Brain microvascular endothelial cell (primary cell): ENCODE measurements at places on chromosomes 4 and X.

GRCh38 chr4:85149676-85150075 lies 183.2 kb upstream of the WDFY3 start:
- DNase-seq: peak; percentile 2

DNA sequence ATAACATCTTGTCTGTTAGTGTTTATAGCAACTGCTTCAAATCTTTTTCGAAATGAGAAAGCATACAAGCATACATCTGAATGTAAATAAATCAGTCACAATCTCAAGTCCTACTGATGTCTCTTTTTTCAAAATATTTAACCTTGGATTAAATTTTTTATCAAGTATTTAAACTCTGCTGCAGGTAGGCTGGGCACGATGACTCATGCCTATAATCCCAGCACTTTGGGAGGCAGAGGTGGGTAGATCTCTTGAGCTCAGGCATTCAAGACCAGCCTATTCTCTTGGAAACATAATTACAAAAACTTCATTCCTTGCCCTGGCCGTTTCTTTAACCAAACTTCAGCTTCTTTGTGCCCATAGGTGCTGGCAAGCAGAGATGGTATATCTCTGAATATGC lies 540.3 kb upstream of the GALNT7 start:
- no peak for DNase-seq

DNA sequence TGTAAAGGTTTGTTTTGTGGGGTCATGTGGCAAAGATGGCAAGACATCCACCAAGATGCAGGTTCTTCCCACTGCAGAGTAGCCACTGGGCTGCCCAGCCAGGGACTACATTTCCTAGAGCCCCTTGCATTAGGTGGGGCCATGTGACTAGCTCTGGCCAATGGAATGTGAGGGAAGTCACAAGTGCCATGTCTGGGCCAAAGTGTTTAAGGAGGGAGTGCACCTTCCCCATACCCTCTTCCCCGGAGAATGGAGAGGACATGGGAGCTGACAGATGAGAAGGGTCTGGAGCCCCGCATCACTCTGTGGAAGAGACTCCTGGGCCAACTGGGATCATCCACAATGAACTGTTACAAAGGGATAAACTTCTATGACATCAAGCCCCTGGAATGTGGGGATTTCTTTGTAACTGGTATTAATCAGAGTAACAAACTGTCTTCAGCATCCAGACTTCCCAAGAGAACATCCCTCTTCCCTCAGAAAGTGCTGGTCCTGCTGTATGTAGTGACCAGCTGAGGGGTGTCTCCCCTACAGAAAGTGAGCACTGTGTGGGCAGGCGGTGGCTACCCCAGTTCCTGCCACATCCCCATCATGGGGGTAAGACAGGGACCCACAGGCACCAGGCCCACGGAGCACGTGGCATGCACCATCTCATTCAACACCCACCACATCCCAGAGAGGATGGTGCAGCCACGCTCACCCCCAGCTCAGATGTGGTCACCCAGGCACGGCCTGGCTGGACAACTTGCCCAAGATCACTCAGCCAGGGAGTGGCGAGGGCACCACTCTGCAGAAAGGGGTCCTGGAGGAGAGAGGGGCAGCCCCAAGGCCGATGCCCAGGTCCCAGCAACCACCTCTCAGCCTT lies 10.9 kb downstream of the PPP2R2C start:
- no peak for DNase-seq

DNA sequence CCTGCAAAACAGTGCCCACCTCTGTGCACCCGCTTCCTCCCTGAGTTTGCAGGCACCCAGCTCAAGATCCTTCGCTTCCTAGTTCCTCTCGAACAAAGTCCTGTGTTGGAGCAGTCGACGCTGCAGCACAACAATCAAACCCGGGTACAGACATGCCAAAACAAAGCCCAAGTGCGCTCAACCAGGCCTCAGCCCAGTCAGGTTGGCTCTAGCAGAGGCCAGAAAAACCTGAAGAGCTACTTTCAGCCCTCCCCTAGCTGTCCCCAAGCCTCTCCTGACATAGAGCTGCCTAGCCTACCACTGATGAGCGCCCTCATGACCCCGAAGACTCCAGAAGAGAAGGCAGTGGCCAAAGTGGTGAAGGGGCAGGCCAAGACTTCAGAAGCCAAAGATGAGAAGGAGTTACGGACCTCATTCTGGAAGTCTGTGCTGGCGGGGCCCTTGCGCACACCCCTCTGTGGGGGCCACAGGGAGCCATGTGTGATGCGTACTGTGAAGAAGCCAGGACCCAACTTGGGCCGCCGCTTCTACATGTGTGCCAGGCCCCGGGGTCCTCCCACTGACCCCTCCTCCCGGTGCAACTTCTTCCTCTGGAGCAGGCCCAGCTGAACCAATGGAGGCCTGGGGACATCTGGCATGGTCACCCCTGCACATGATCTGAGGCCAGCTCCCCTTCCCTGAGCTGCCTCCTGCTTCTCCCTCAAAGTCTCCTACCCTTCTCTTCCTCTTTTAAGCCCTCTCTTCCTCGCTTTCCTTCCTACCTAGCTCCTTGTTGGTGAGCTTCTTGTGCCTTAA lies 6.9 kb downstream of the APEX2 start:
- DNase-seq: no peak

DNA sequence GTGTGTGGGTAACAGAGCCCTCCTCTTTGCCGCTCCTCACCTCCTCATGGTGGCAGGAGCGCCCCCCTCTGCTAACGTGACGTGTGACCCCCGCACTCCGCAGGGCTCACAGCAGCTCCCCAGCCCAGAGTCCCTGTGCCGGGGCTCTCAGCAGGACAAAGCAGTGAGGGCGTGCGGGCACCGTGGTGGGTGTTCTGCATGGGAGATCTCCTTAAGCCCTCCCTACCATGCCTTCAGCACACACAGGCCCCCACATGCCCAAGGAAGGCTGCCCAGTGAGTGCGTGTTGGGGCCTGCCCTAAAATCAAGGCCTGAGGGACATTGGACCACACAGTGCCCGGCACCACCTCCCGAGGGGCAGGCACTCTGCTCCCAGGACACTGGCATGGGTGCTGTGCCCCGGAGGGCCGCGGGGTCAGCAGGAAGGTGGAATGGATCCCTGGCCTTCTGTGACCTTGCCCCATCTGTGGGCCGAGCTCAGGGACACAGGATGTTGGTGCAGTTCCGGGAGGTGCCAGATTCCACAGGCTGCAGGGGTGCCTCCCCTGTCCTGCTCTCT lies 10.1 kb downstream of the PSAPL1 start:
- no peak for DNase-seq

- no peak for DNase-seq
These were observed 37.3 kb downstream of the HCCS start for GRCh38 chrX:11148401-11148800.

GRCh38 chr4:75169427-75169826 lies 236.5 kb downstream of the PARM1 start:
- DNase-seq: no peak

- no peak for DNase-seq
These were observed 57.3 kb upstream of the WDR19 start for GRCh38 chr4:39124885-39125599.

DNA sequence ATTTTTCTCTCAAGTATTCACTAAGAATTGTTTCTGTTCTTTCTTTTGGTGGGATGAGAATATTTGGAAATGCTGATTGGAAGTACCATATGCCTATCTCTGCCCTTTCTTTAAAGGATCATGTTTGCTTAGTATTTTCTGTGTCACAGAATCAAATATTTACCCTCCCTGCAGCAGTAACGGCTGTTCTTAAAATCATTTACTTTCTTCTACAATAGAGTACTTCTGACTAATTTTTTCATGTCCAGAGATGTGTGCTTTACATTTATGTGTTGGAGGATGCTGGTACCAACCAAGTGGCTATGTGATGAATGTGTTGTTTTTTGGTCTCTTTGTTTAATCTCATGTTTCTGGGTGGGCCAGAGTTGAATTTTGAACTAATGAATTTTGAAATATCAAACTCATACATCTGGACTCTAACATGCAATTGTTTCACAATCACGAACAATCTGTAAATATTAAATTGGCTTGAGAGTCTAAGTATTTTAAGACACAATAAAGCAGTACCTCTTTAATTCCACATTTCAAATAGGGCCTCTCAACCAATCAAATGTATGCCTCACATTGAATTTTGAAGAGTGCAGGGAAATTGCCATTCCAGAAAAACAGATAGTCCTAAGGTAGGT lies 59.4 kb upstream of the ARSJ start:
- no peak for DNase-seq

DNA sequence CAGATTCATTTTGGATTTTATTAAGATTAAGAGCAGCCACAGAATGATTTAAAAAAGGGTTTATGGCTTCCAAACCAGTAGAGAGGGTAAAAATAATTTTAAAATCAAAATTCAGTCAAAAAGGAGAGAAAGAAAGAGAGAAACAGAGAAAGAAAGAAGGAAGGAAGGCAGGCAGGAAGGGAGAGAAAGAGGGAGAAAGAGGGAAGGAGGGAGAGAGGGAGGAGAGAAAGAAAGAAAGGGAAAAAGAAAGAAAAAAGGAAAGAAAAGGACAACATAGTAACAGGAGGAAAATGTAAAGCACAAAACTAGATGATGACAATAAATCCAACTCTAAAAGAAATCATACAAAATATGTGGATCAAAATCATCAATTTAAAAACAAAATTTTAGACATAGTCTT lies 79.6 kb upstream of the FRG1 start:
- DNase-seq: no peak

GRCh38 chrX:41449615-41450014 lies 2.5 kb downstream of the NYX start:
- DNase-seq: no peak

DNA sequence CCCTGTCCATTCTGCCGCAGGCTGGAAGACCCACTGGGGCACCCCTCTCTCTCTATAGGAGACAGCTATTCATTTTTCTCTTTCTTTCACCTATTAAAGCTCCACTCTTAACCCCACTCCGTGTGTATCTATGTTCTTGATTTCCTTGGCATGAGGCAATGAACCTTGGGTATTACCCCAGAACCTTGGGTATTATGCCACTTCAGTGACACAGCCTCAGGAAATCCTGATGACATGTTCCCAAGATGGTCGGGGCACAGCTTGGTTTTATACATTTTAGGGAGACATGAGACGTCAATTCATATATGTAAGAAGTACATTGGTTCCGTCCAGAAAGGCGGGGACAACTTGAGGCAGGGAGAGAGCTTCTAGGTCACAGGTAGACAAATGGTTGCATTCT lies 13.4 kb downstream of the HTT-AS start:
- no peak for DNase-seq

DNA sequence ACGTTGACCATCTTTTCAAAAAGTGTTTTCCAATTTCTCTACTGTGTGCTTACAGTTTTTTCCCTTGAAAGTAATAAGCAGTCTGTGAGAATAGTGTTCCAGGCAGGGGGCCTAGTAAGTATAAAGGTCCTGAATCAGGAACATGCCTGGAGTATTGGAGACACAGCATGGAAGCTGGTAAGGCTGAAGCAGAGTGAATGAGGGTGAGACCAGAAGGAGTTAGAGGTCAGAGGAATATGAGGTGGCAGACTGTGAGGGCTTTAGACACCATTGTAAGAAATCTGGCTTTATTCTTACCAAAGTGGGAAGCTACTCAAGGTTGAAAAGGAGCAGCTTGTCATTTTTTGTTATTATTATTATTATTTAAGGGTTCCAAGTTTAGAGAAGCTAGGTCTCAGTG lies 107.4 kb downstream of the CT47B1 start:
- DNase-seq: no peak

DNA sequence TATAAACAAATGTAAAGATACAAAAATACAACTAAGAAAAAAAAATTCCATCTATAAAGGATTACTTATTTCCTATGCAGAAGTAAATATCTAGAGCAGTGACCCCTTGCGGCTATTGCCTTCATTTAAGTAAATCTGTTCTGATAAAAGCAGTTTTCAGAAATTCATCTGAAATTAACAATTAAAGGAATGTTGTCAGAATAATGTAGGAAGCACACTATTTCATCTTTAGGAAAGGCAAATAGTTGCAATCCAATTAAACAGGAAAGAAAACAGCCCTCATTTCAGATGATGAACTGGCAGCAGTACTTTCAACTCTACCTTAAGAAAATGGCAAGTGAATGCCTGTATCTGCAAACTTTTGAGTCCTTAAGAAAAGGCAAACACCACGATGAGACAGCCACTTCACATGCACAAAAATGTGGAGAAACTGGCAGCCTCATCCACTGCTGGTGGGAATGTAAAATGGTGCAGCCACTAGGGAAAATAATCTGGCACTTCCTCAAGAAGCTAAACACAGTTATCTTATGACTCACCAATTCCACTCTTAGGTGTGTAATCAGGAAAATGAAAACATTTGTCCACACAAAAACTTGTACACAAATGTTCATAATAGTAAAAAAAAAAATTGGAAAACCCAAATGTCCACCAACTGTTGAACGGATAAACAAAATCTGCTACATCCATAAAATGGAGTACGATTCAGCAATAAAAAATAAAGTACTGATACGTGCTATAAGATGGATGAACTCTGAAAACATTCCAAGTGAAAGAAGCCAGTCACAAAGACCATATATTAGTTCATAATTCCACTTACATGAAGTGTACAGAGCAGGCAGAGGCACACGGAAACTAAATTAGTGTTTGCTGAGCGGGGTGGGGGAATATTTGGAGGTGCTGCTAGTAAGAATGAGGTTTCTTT lies 2.0 kb upstream of the THAP9 start:
- DNase-seq: peak; percentile 77

- DNase-seq: no peak
These were observed 58.4 kb upstream of the ATOH1 start for GRCh38 chr4:93770201-93770600.

DNA sequence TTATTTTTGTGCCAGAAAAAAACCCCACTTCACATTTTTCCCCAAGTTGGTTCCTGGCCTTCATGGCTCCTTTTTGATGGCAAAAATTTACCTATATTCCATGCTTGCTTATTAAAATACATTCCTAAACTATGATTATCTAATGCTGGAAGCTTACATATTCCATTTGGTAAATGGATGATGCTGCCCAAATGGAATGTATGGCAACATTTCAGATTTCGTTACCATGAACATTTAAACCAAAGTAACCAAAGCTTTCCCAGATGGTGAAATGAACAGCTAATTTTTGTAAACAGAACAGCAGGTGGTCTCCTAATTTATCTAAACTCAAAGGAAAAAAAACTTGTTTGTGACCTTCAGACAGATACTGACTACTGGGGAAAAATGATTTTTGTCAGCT lies 110.8 kb upstream of the TEX13A start:
- DNase-seq: peak; percentile 2

DNA sequence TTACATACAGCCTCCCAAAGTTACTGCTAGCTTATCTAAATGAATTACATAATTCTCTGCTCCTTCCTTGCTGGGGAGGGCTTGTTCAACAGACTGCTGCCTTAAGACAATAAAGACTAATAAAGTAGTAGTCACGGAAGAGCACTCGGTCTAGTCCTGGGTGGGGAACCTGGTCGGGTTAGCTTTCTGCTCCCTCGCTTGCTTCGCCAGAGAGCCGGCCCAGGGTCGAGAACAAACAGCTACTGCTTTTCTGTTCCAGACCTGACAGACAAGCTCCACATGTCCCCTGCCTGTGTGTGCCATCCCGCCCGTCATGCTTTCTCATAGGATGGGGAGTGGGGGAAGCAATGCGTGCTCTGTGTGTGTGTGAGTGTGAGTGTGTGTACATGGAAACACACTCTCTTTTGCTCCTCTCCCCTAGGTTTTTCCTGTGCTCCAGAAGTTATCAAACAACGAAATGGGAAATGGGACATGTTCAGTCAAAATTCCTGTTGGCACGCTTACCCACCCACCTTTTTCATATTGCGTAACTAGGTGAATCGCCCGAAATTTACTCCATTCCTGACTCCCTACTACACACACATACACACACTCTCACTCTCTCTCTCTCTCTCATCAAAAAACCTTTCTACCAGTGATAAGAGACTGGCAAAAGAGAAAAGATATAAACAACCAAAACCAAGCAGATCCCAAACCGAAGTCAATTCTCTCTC lies 1.3 kb downstream of the NPY1R start:
- DNase-seq: no peak

GRCh38 chrX:109704563-109704962 lies 28.5 kb downstream of the ACSL4 start:
- DNase-seq: no peak
